ENCODE measurements at places on chromosomes 16 and 17.

DNA sequence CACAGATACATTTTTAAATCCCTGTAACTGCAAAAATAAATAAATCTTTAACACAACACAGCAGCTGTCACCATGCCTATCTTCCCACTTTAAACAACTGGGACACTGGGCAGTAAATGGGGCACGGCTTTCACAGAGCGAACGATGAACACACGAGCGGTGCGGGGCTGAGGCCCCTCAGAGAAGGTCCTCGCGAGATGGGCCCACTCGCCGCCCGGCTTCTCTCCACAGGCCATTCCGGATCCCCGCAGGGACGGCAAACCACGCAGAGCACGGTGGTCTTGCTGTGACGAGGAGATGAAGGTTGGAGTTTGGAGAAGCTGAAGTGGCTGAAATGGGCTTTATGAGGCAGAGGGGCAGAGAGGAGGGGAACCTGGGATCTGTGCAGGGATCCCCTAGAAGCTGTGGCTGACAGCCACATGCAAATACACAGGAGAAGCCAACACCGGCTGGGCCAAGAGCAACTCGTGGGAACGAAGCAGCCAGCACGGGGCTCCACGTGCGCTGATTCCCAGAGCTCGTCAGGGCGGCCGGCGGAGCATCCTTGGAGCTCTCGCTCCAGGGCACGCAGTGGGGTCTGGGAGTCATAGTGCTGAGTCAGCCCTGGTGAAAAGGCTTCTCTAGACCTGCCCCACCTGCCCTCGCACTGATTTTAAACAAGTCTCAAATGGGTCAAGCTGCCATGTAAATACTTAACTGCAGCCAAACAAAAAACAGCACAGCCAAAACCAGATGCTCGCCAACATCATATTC, 31.7 kb downstream of the CCDC57 start:
- DNase-seq = no peak

DNA sequence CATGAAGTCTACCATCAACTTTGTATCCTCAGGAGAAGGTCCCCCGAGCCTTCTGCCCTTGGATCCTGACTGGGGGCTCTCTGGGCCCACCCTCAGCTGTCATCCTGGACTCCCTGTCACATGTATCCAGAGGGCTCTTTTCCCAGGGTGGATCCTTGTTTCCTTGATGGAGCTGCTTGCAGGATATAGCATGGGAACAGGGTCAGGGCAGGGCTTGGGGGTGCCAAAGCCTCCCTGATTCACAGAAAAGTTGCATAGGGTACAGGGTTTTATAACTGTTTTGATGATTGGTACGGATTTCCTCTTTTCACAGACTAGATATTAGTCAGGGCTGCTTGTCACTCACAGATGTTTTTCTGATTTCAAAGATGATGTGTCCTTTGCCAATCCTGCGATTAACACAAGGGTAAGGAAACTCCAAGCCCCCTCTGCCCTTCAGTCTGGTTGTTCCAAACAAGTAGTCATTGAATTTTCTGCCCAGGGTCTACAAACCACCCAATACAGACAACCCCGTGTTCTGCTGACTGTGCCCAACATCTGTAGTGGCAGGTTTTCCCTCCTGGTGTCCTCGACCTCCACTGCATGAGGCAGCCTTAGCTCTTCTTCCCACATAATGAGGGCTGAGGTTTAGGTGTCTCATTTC, 20.6 kb upstream of the SLC35G3 start:
- peak; percentile 39 for DNase-seq

DNA sequence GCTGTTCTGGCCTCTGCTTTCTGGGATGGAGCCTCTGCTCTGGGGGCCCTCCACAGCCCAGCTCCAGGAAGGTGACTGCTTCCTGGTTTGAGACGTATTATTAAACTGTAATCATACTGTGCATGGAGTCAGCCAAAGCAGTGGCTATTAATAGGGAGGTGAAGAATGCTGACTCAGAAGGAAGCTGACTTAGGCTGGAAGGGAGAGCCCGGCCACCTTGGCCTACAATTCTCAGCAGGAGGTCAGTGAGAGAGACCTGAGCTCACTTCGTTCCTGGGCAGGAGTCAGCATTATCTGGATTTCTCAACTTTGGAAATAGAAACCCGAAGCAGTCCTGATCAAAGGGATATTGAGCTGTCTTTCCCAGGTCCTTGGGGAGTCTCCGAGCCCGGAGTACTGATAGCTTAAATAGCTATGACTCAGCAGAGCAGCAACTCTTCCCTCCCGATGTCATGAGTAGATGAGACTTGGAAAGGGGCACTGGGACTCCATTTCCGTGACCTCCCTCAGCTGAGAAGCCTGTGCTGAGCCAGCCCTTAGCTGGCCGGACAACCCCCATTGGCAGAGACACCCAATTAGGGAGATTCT, 91.8 kb downstream of the YPEL2 start:
- DNase-seq = no peak

DNA sequence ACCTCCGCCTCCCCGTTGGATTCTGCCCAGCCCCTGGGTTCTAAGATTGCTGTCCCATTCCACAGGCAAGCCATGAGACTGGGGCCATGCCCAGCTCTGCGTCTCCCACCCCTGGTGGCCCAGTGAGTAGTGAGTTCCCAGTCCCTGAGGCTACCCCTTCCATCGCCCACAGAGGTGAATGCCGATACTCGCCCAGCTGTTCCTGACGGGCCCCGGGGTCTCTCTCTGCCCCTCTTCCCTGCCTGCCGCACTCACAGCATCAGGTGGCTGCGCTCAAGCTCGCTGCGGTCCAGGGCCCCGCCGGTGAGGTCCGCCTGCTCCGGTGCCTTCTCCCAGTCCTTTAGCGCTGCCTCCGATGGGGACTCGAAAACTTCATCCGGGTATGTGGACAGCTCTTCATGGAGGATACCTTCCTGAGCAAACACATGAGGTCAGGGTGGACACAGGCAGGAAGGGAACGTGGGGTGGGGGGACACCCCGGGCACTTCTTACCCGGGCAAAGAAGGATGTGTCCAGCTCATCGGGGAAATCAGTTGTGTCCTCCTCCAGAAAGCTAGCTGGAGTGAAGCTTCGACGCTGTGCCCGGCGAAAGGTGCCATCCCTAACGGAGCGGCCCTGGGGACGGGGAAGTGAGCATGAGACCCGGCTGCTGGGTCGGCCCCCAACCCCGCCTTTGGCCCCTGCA, 8.8 kb downstream of the SNRNP25 start:
- DNase-seq = no peak

DNA sequence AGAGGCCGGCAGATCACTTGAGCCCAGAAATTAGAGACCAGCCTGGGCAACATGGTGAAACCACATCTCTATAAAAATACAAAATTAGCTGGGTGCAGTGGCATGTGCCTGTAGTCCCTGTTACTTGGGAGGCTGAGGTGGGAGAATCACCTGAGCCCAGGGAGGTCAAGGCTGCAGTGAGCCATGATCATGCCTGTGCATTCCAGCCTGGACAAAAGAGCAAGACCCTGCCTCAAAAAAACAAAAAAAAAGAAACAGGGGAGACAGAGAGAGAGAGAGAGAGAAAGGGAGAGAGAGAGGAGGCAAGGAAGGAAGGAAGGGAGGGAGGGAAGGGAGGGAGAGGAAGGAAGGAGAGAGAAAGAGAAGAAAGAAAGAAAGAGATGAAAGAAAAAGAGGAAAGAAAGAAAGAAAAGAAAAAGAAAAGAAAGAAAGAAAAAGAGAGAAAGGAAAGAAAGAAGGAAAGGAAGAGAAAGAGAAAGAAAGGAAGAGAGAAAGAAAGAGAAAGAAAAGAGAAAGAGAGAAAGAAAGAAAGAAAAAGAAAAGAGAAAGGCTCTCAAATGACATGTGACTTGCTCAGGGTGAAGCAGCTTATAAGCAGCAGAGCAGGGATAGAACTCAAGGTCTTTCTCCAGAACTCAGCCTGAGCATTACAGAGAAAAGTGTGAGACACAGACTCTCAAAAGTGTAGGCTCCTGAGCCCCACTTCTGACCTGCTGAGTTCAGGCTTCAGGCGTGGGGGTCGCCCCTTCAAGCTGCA, 15.5 kb downstream of the CX3CL1 start:
- no peak for DNase-seq

Data from activated CD8-positive, alpha-beta memory T cell treated with anti-CD3 and anti-CD28 coated beads, Interleukin-2, amount 50 U/mL, for 4 hours (primary cell).